Inflammatory macrophage treated with lipopolysaccharide for 4 hours (primary cell): ENCODE measurements at places on chromosomes 6 and 20.
A peak's percentile ranks its signal among the peaks of the same experiment; 100 is the strongest.

GRCh38 chr6:158416883-158417759 is 104.9 kb downstream of the TULP4 start:
- no peak for DNase-seq

DNA sequence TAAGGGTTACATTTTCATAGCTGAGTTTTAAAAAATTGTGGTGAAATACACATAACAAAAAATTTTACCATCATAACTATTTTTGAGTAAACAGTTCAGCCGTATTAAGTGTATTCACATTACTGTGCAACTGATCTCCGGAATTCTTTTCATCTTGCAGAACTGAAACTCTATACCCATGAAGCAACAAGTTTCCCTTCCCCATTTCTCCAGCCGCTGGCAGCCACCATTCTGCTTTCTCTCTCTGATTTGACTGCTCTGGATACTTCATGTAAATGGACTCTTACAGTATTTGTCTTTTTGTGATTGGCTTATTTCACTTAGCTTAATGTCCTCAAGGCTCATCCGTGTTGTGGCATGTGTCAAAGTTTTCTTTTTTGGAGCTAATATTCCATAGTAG is 341.6 kb downstream of the QKI start:
- DNase-seq: peak; percentile 93

DNA sequence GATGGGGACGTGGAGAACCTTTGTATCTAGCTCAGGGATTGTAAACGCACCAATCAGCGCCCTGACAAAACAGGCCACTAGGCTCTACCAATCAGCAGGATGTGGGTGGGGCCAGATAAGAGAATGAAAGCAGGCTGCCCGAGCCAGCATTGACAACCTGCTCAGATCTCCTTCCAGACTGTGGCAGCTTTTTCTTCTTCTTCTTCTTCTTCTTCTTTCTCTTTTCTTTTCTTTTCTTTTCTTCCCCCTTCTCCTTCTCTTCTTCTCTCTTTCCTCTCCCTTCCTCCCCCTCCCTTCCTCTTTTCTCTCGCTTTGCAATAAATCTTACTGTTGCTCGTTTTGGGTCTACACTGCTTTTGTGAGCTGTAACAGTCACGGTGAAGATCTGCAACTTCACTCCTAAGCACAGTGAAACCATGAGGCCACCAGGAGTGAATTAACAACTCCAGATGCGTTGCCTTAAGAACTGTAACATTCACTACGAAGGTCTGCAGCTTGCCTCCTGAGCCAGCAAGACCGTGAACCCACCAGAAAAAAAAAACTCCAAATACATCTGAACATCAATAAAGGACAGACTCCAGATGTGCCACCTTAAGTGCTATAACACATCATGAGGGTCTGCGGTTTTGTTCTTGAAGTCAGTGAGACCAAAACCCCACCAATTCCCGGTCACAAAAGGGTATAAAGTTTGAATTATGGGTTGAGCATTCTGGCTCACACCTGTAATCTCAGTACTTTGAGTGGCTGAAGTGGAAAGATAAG is 19.6 kb upstream of the SERPINB1 start:
- DNase-seq: peak; percentile 43

- DNase-seq: no peak
Observed at GRCh38 chr6:157143890-157144798, 179.2 kb downstream of the TMEM242 start.

DNA sequence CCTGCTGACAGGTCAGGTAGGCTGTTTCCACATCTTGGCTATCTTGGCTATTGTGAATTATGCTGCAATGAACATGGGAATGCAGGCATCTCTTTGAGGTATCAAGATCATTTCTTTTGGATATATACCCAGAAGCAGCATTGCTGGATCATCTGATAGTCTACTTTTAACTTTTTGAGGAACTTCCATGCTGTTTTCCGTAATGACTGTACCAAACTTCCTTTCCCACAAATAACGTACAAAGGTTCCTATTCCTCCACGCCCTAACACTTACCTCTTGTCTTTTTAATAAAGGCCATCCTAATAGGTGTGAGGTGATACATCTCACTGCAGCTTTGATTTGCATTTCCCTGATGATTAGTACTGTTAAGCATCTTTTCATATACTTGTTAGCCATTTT is 338.7 kb upstream of the RUNX2 start:
- DNase-seq: no peak

DNA sequence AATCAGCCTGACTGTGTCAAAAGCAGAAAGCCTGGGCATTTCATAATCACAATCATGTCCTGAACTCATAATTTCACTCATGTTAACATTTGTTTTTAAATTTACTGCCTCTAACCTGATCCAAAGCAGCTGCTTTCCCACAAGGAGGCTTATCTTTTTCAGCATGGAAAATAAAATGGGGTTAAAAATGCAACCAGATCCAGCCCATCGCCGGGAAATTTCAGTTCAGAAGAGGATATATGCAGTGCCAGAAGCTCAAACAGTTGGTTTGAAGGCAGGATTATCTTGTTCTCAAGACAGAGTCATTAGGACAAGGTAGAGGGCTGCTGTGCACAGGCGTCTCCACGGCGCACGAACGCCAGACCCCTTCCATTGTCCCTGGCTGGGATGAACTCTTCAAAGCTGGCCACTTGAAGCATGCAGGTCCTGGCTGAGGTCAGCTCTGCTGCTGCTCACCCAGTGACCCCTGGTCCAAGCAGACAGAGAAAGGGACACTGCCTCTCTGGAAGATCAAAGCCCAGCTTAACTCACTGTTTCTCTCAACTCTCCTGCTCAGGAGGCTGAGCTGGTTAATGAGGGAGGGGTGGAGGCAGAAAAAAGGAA is 191.1 kb upstream of the HEY2 start:
- DNase-seq: no peak

DNA sequence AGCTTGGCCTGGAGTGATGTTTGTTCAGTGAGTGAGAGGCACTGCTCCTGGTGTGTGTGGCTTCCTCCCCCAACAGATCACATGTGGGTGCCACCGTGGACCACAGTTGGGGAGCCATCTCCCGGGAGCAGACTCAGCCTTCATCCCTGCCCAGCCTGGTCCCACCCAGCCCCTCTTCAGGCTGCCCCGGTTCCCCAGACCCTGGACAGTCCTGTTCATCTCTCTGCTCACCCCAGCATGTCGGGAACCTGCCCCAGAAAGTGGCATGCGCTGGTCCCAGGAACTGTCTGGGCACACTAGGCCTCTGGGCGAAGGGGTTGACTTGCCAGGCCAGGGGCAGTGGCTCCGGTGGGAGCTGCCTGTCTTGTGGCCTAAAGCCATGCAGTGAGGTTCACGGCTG is 21.5 kb upstream of the PPP1R3G start:
- DNase-seq: no peak

- DNase-seq: no peak
Observed at GRCh38 chr20:22611636-22612035, 27.3 kb upstream of the FOXA2 start.

- no peak for DNase-seq
Observed at GRCh38 chr20:53736122-53736756, 142.6 kb upstream of the ZNF217 start.

DNA sequence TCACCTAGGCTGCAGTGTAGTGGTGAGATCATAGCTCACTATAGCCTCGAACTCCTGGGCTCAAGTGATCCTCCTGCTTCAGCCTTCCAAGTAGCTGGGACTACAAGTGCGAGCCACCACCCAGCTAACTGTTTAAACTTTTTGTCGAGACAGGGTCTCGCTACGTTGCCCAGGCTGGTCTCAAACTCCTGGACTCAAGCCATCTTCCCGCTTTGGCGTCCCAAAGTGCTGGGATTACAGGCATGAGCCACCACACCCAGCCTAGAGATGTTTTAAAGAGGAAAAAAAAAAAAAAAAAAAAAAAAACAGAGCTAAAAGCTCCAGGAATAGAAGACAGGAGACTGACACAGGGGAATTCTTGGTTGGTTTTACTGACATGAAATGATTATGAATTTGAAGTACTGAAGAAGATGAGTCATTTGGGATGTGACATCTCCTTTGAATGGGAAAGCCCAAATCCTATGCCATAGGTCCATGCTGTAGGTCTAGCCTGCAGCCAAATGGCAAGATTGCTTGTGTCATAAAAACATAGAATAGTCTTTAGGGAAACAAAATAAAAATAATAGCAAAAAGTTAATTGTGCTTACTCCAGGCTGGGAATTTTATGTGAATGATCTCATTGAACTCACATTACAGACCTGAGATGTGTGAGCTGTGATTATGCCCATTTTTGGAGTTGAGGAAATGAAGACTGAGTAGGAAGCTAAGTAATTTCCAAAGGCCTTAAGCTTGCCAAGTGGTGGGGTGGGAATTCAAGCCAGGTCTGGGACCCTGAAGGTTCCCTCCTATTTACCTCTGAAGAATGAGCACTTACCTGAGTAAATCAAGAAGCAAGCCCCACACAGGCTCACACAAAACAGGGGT is 24.3 kb upstream of the NHSL1 start:
- peak; percentile 67 for DNase-seq

- DNase-seq: no peak
Observed at GRCh38 chr6:119318176-119318575, 31.4 kb downstream of the MAN1A1 start.

DNA sequence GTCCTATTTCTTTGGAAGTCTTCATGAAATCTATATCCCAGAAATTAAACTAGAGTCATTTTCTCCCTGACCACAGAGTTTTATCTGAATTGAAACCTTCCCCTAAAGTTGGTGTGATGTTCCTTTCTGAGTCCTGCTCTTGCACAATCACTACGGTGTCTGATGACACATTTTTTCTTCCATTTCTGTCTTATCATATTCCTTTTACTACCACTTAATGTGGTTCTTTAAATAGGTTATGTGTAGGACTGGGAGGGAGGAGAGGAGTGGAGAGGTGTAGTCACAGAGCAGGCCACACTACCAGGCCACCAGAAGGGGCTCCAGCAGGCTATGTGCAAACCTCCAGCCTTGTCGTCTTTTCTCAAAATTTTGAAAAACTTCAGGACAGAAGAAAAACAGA is 39.7 kb upstream of the ATXN1 start:
- DNase-seq: peak; percentile 63

DNA sequence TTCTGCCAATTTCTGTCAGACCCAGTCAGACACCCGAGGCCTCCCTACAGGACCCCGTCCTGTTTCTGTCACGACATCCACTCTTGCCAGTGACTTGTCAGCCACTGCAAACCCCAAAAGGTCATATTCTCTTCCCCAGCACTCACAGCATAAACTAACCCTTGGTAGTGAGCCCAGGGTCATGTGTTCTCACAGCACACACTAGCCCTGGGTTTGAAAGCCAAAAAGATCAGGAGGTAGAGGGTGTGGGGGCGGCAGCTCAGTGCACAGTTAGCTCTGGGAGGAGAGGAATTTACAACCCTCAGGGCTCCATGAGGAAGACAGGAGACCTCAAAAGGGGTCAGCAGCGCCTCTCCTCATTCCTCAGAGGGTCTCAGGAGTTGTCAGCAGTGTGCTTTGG is 9.9 kb upstream of the SNX9 start:
- no peak for DNase-seq

DNA sequence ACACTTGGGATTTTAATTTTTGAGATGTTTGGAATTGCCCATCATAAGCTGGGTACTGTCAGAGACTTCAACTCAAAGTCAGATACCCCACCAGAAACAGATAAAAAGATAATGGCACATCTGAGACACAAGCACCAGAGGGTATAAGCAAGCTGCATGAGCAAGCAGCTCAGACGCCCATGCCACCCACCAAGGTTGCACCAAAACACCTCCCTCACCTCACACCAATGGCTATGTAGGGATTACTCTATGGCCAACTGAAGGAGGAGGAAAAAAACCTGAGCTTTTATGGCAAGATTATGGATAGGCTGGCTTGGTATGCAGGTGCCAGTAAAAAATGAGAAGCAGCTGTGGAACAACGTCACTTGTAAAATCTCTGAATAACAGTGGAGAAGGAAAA is 3.8 kb upstream of the IRAK1BP1 start:
- DNase-seq: no peak

DNA sequence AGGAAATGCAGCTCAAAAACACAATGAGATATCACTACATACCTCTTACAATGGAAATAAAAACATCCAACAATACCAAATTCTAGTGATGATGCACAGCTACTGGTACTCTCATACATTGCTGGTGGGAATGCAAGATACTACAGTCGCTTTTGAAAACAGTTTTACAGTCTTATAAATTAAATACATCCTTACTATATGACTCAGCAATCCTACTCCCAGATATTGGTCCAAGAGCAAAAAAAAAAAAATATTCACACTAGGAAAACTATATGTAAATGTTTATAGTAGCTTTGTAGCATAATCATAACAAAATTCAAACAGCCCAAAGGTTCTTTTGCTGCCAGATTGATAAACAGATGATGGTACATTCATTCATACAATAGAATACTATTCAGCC is 217.4 kb upstream of the FAM83B start:
- DNase-seq: no peak

DNA sequence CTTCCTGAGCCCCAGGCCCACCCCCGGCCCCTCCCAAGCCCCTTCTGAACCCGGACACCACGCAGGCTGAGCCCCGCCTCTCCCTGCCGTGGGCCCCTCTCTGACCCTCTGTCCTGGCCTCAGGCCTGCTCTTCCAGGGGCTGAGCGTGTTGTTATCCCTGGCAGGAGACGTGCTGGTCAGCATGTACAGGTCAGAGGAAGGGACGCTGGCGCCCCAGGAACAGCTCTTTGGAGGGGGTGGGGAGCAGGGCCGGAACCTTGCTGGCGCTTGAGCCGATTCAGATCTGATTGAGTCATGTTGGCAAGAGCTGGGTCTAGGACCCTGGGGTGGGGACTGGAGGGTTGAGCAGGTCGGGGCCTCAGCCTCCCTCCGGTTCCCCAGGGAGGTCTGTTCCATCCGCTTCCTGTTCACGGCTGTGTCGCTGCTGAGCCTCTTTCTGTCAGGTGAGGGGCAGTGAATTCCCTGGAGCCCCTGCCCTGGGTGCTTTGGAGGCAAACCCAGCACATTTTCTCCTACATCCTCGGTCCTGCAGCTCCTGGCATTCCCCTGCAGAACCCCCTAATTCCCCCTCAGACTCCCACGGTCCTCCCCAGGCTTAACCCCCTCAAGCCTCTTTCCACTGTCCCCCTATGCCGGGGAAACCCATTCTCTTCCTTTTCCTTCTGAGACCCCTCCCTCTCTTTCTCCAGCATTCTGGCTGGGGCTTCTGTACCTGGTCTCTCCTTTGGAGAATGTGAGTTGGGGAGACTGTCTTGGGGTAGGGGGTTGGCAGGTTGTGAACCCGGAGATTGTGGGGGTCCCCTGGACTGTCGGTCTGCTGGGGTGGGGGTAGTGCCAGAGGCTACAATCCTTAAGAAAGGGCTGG is 2.0 kb downstream of the SPAG4 start:
- DNase-seq: no peak

DNA sequence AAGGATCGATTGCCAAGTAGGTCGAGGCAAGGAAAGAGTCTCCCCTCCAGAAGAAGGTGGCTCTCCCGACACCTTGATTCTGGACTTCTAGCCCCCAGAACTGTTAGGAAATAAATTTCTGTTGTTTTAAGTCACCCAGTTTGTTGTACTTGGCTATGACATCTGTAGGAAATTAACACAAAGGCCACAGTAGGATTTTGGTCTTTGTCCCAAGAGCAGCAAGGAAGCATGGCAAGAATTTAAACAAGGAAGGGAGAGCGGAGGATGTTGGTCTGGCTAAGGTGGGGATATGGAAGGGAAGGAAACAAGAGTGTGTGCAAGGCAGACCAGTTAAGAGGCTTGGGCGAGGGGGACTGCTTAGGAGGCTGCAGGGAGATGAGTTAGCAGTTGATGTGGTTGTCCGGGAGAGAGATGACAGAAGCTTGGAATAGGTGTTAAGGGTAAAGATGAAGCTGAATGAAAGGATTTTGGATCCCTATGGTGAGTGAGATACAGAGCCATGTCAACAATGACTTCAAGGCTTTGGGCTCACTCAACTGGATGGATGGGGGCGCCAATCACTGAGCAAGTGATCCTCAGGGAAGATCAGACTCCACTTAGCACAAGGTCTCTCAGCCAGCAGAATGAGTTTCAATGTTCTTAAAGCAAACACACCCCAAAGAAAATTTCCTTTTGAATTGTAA is 140.5 kb upstream of the ZNF217 start:
- no peak for DNase-seq
